Stimulated activated CD8-positive, alpha-beta memory T cell treated with anti-CD3 and anti-CD28 coated beads, Interleukin-12 subunit alpha, Interleukin-12 subunit beta, amount 100 ng/mL, for 1 hour (primary cell): ENCODE measurements at places on chromosomes 12 and 14.

DNA sequence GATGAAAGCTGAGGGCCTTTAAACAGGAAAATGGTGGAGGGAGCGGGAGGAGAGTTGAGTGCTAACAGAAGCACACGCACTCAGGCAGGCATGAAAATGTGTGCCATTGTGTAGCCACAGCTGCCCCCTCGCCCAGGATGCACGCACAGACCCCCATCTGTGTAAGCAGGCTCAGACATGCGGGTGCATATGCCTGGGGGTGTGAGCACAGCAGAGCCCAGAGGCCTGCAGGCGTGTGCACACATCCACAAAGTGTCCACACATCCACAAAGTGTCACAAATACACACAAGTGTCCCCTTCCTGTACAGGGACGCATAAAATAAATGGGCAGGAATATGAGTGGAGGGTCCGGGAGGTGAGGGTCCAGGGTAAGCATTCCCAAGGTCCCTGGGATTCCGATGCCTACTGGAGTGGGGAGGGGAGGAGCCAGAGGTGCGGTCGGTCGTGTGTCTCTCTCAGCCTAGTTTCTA lies 805 bp upstream of the KRT7 start:
- no peak for DNase-seq

- DNase-seq: no peak
Observed at GRCh38 chr14:72706485-72706884, 187.4 kb downstream of the DPF3 start.

DNA sequence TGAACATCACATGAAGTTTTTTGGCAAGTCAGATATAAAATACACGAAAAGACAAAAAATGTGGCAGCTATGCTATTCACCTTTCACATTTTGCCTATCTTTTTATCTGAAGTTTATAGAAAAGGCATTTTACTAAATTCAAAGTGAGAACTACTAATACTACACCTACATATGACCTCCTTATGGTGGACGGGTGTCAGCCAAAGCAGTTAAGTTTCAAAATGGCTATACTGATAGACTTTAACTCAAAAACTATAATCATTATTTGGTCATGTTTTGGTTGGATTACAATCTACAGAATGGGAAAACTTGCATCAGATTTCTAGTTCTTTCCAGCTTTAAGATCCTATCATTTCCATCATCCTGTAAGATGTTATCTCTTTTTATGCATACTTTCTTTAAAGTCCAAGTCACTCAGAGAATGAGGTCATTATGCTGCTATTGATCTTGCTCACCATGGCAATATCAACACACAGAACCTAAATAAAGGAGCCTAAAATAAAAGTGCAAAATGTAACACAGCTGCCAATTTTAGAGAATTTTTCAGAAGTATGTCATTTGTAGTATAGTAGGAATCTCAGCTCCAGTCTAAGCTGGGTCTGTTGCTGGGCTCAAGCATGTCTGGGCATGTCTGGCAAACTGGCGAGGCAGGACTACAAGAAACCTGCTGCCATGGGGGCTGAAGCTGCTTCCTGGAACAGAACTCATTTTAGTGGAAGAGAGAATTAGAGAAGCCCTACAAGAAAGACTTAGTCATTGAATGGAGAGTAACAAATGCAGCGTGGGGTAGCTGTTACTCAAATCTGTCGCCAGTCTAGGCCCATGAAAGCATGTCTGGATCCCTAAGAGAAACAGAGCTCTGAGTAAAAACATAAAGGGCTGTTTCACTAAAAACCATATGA lies 7.6 kb upstream of the AEBP2 start:
- no peak for DNase-seq

DNA sequence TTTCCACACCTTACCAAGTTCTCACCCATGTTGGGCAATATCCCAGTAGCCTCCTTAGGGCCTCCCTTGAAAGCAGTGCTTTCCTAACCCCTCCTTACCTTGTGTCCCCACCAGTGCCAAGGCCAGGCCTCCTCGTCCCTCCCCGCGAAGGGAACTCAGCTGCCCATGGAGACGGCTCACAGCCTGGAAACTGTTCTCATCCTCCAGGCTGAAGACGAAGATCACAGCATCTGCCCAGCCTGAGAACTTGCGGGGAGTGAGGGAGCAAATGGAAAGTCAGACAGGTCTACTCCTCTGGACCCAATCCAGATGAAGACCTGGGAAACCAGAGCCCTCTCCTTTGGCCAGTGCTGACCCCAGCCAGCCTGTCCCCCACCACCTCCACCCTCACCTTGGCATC lies 4.6 kb downstream of the AGAP2 start:
- DNase-seq: no peak

GRCh38 chr14:69696204-69696527 lies 70.8 kb upstream of the SRSF5 start:
- DNase-seq: no peak

DNA sequence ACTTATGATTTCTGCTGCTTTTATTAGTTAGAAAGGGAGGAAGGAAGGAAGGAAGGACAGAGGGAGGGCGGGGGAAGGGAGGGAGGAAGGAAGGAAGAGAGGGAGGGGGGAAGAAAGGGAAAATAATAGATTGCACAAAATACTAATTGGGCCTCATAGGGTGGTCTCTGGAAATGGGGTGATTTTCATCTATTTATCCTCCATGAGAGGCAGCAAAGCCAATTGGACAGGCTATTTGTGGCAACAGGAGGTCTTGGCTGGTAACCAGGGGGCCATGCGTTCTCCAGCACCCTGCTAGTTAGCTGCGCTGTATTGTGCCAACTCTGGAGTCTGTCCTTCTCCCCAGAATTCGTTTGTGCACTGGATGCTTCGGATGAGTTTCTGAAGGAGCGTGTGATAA lies 24.1 kb upstream of the PAPOLA start:
- DNase-seq: no peak

- no peak for DNase-seq
Observed at GRCh38 chr12:54148560-54149429, 40.0 kb downstream of the SMUG1 start.

DNA sequence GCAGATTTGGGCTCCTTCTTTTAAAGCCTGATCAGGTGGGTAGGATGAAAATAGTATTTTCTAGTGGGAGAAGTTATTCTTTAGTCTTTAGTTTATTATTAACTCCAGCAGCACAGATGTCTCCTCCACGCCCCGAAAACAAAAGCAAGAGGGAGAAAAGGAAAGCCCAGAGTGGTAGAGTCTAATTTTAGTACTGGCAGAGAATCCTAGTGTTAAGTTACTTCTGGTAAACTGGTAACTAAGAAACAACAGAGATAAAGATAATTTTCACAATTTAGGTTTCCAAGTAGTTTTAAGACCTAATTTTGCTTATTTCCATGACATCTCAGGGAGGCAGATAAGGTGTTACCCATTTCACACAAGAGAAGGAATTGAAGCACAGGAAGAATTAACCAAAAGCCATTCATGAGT lies 16.3 kb downstream of the ATP5MC2 start:
- DNase-seq: no peak

GRCh38 chr12:46573347-46573658 lies 200.7 kb upstream of the SLC38A2 start:
- no peak for DNase-seq

- no peak for DNase-seq
Observed at GRCh38 chr14:37142835-37143401, 29.5 kb downstream of the SLC25A21 start.

DNA sequence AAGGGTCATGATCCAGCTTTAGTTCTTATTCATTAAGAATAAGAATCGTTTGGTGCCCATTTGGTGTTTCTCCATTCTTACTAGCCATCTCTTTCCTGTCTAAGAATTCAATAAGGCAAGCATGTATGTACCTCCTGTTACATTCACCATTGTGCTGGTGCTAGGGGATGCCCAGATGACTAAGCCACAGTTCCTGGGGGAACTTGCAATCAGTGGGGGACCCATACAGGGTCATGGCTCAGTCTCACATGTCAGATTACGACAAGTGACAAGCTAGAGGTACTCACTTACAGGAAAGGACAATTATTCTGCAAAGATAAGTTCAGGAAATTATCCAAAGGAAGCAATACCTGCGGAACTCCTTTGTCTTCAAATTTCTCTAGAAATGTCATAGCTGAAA lies 125.4 kb downstream of the STXBP6 start:
- DNase-seq: no peak

GRCh38 chr12:53045696-53046045 lies 4.2 kb upstream of the TNS2 start:
- DNase-seq: no peak

- DNase-seq: no peak
Observed at GRCh38 chr12:82964446-82964845, 277.7 kb downstream of the TMTC2 start.

GRCh38 chr14:106683631-106684030 lies 1157.2 kb downstream of the TMEM121 start:
- DNase-seq: no peak

- DNase-seq: no peak
Observed at GRCh38 chr12:17975239-17975638, 114.8 kb downstream of the RERGL start.

DNA sequence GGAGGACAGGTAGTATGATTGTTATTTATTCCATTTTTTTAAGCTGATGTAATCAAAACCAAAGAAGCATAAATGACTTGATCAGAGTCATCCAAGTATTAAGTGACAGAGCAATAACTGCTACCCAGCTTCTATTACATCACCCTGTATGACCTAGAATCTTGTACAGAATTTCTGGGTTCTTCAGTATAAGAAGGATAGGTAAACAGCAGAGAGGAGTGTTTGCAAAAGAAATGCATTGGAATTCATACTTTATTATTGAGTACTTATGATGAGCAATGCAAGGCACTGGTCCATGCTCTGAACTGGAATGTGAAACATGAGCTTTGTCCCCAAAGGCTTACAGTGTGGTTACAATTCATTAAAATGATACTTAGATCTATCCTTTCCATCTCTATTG lies 916.8 kb downstream of the DIO2 start:
- no peak for DNase-seq

DNA sequence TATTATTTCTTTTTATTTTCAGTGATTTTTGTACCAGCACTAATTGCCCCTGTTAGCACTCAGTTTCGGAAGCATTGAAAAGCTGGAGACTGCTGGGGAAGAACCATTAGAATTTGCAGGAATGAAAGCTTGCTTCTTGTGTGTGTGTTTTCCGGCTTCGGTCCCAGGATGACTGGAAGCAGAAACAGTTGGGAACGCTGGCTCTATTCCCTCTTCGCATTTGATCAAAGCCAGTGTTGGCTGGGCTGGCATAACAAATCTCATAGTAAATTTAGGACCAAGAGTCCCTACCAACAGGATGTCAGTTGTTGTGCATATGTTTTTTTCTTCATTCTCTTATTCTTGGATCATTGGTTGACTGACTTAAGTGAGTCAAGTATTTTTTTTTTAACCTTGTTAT lies 53.6 kb upstream of the TRAF3 start:
- DNase-seq: no peak

DNA sequence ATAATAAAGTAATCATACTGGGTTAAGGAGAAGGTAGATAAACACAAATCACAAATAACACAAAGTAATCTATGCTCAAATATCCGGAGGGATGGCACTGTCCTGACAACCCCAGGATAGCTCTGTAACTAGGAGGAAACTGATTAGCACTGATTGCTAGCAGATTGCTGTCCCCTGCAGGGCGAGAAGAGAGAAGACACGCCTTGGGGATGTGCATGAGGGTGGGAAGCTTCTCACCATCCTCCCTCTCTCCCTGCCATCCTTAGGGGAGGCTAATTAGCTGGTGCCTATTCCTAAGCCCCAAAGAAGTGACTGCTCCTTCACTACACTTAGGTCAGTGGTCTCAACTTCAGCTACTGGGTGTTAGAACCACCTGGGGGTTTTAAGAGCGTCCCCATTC lies 27.0 kb upstream of the TMEM260 start:
- no peak for DNase-seq

DNA sequence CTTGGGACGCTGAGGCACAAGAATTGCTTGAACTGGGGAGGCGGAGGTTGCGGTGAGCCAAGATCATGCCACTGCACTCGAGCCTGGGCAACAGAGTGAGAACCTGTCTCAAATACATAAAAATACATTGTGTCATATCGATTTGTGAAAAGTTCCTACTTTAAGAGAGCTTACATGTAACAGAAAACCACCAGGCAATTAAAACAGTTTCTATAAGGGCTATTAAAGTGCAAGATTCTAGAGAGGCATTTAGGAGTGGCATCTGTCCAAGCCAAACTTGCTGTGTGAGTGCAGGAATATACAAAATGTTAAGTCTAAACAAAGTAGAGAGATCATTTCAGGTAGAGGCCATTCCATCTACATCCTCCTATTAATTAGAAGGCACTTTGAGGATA lies 1.7 kb upstream of the NEK9 start:
- DNase-seq: no peak
